ENCODE measurements at places on chromosomes 2 and 18.

DNA sequence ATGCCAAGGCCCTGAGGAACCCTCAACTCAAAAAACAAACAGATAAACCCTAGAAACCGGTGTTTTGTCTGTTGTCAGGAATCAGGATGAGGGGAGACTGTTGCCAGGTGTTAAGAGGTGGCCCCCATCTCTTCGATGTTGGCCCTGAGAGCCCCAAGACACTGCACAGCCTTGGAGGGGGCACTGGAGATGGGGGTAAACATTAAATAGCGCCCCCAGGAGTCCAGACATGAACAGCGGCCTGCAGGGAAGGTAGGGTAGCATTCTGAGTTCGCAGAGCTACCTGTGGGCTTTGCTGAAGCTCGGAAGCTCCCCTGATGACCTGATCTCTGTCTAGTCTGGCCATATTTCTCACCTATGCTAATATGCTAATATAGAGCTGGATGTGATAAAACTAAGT lies 97.6 kb upstream of the SMAD2 start:
- DNase-seq = no peak

GRCh38 chr2:27689424-27689823 lies 25.7 kb downstream of the SLC4A1AP start:
- DNase-seq = no peak

GRCh38 chr2:152480821-152481399 lies 145.9 kb downstream of the FMNL2 start:
- DNase-seq = no peak

DNA sequence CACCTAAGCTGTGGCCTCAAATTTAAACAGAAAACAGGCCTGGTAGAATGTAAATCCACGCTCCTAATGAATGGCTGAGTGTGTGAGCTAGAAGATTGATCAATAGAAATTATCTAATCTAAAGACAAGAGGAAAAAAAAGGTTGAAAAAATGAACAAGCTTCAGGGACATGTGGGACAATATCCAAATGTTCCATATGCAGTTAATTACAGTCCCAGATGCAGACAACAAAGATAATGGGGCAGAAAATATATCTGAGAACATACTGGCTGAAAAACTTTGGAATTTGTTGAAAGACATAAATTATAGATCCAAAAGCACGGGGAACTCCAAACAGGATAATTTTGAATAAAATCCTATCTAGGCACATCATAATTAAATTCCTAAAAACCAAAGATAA lies 186.7 kb upstream of the SIX2 start:
- DNase-seq = no peak

- DNase-seq = no peak
These were observed 16.0 kb downstream of the HIBCH start for GRCh38 chr2:190303647-190304046.
